ENCODE measurements at places on chromosomes 7 and 10.
A peak's percentile ranks its signal among the peaks of the same experiment; 100 is the strongest.

DNA sequence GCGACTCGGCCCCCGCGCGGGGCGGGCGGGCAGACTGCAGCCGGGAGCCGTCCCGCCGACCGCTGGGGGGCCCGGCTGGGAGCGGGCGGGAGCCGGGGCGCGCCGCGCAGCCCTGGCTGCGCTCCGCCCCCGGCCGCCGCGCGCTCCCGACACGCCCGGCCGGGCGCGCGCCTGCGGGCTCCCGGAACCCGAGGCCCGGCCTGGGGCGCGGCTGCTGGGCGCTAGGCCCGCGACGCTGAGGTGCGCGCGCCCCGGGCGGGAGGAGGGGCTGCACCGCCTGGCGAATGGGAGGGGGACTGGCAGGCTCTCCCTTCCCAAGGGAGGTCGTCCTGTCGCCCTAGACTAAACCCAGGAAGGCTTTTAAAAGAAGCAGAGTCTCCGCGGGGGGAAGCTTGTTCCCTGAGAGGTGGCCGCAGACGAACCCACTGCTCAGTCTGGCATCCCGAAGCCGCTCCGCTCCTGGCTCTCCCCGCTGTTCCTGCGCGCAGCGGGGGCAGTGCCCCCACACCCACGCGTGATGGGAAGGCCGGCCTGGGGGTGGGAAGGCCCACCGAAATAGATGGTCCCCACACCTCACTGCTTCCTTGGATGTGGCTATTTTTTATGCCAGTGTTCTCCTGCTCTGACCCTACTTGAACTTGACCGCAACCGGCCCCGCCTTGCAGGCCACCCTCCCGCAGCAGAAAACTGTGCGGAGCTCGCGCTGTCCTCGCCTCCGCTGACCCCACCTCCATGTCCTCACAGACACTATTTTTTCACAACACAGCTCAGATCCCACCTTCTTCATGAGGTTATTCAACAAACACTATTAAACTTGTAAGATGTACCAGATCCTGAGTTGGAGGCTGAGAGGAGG lies at the start of gene VOPP1:
TSS of gene VOPP1 (minus strand) at position 125 of the 856 bp plus-strand sequence. CDS start 178 bp downstream, outside the sequence.
- DNase-seq, result peak; percentile 26

DNA sequence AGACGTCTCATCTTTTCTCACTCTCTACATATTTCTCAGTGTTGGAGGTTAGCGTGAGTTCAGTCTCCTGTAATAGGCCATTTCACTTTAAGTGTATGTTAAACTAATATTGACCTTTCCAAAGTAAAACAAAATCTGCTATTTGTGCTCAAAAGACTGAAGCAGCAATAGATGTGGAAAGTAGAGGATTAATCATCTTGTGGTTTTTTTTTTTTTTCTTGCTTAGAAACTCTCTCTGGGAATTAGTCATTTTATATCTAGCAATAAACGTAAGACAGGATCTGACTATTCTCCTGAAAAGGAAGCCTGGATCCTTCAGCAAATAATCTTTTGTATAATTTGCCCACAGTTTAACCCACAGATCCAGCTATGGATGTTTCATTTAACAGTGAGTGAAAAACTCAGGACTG lies 81.7 kb downstream of the NRP1 start:
- no peak for DNase-seq

- no peak for DNase-seq
Measured at GRCh38 chr10:44195112-44196007, 189.5 kb downstream of the CXCL12 start.

- peak; percentile 38 for DNase-seq
Measured at GRCh38 chr10:70461397-70462348, 16.9 kb upstream of the PALD1 start.

DNA sequence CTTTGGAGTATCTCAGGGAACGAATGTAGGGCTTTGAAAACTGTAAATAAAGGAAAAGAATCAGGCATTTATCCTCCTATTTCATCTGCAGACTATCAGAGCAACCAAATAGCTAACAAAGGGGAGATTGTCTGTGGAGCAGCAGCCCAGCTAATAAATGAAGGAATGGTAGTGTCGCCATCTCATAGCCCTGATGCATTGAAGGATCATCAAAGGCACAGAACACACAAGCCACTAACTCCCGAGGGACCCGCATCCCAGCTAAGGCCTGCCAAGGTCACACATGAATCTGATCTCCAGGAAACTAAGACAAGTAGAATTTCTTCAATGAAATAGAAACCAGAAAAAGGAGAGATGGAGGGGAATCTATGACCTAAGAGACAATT lies 38.2 kb downstream of the CALML5 start:
- DNase-seq, result no peak

- no peak for DNase-seq
Measured at GRCh38 chr10:23442936-23443335, 4.1 kb downstream of the OTUD1 start.

- DNase-seq, result no peak
Measured at GRCh38 chr7:48337012-48337621, 165.9 kb downstream of the ABCA13 start.

- no peak for DNase-seq
Measured at GRCh38 chr7:39084349-39084748, 106.6 kb downstream of the POU6F2 start.

- no peak for DNase-seq
Measured at GRCh38 chr7:133958822-133959221, 168.3 kb upstream of the LRGUK start.

- DNase-seq, result no peak
Measured at GRCh38 chr10:130461631-130462030, 325.4 kb downstream of the GLRX3 start.

DNA sequence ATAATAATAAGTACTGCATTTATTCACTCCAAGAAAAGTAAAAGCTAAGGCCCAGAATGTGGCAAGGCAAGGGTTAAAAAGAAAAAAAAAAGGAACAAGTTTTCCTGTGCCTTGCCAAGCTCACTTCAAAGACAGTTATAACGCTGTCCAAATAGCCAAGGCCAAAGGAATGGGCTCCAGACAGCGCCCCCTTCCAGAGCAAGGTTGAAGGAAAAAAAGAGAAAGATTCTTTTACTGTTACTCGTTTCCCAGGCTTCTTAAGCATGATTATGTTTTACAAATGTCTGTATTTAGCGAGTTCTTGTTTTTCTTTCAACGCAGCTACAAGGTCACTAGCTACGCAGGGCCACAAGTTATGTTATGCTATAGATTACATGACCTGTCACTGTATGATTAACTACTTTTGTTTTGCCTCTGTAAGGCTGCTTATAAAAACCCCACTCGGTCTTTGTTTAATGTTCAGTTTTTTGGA lies 9.1 kb upstream of the EIF4H start:
- DNase-seq, result no peak

- DNase-seq, result no peak
Measured at GRCh38 chr10:44776181-44776580, 135.0 kb upstream of the TMEM72 start.

DNA sequence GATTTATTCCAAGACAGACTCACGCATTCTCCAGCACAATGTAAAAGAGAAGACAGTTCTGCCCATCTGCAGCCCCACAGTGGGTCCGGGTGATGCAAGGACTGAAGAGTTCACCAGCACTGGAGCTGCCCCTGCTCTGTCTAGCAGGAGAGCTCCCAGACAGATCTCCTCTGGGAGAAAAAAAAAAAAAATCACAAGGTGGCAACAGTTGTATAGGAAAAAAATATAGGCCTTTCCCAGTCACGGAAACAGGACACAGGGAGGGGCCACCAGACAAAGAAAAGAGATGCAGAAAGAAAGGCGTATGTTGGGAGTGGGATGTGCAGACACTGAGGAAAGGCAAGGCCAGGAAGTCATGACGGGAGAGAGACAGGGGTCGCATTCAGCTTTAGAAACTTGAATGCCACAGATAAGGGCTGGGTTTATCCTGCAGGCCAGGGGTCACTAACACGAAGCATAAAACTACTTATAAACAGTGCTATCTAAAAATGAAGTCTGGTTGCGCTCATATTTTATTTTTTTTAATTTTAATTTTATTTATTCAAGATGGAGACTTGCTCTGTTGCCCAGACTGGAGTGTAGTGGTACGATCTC lies 54.1 kb downstream of the FAM171A1 start:
- DNase-seq, result no peak

- DNase-seq, result no peak
Measured at GRCh38 chr10:50347394-50347802, 96.1 kb upstream of the ASAH2 start.

DNA sequence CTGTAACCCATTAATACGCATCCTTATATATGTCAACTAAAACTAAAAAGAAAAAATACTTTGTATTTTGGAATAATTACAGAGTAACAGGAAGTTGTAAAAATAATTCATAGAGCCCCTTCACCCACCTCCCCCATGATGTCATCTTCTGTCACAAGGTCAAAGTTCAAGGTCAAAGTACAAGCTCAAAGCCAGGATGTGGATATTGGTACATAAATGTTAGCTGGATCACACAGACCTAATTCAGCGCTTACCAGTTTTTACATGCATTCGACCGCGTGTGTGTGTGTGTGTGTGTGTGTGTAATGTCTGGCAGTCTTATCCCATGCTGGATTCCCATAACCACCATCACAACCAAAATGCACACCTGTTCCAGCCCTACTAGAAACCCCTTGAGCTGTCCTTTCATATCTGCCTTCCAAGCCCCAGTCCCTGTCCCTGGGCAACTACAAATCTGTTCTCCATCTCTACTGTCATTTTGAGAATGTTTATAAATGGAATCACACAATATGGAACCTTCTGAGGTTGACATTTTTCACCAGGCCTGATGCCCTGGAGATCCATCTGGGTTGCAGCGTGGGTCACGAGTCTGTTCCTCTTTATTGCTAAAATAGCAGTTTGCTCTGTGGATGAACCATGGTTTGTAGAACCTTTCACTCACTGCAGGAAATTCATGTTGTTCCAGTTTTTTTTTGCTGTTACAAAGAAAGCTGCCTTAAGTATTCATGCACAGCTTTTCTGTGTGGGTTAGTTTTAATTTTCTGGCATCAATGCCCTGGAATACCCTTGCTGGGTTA lies 153.6 kb upstream of the PITRM1 start:
- DNase-seq, result no peak

DNA sequence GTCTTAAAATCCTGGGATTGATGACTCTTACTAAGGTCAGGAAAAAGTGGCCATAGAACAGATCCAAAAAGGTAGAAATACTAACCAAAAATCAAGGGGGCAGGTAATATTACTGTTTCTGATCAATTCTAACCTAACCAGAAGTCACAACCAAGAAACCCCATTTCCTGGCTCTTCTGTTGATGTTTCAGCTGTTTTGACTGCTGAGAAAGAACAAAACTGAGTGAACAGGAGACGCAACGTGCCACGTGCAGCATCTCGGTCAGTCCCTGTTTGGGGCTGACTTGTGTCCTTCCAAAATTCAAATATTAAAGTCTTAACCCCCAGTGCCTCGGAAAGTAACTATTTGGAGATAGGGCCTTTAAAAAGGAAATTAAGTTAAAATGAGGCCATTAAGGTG lies 56.8 kb downstream of the JAZF1 start:
- no peak for DNase-seq
